ENCODE measurements at places on chromosomes 2 and 18.
A peak's percentile ranks its signal among the peaks of the same experiment; 100 is the strongest.

DNA sequence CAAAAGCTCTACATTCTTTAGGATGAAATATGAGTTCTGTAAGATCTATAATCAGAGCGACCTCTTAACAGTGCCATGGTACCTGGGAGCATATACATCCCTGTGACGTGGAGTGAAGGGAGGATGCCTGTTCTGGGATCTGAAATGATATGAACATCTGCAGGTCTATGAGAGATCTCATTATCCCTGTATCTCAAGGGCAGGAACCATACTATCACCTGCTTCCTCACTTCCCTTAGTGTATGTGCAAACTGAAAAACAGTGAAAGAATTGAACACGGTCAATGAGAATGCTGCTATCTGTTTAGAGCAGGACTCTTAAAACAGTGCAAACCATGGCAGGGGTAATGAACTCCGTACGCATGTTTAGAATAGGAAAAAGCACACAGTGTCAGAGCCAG lies 364.0 kb downstream of the LPIN1 start:
- H3K4me3 ChIP-seq, result no peak overlapping the region
- H3K36me3 ChIP-seq, result no peaks in the 10 kb centered on the region
- H3K27me3 ChIP-seq, result no peaks in the 10 kb centered on the region
- DNase-seq, result no peak
- H3K4me1 ChIP-seq, result no peaks in the 10 kb centered on the region
- H3K27ac ChIP-seq, result no peak overlapping the region

DNA sequence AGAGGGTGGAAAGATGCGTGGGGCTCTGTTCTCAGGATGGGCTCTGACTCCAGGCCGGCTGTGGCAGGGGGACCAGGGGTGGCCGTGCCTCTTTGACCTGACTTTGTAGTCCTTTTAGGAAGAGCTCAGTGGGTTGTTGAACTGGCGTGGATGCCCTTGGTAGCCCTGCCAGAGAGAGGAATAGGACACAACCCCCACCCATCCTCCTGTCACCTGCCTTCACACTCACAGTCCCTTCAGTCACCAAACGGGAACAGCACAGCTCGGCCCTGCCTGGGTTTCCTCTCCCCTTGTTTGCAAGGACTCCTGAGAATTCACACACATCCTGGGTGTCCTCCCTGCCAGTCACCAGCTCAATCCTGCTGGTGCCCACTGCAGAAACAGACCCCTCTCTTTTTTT lies 20.1 kb upstream of the MRPL33 start:
- no peaks in the 10 kb centered on the region for H3K36me3 ChIP-seq
- H3K4me3 ChIP-seq, result no peak overlapping the region
- H3K4me1 ChIP-seq, result no peaks in the 10 kb centered on the region
- no peaks in the 10 kb centered on the region for H3K27me3 ChIP-seq

- no peaks in the 10 kb centered on the region for H3K27me3 ChIP-seq
- H3K4me1 ChIP-seq, result no peaks in the 10 kb centered on the region
- H3K4me3 ChIP-seq, result no peak overlapping the region
- no peak for DNase-seq
Measured at GRCh38 chr2:35462226-35462998, 893.2 kb upstream of the CRIM1 start.

DNA sequence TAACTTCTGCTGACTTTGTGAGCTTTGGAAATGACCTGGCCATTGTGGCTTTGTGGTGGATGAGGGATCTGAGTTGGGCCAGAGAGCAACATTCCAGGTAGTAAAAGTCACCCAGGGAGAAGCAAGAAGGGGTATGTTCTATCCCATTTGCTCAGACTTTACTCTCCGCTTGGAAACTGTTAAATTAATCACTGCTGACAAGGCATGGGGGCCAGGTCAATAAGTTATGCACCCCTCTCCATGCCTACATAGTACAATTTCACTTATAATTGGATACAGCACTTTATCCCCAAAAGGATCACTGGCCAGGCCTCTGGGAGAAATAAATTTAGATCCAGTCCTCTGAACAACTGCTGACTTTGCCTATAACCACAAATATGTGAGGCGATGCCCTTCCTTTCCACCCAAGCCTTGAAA lies 92.1 kb downstream of the RPRM start:
- H3K4me3 ChIP-seq, result no peak overlapping the region
- H3K27me3 ChIP-seq, result no peaks in the 10 kb centered on the region
- no peaks in the 10 kb centered on the region for H3K4me1 ChIP-seq
- DNase-seq, result no peak
- H3K27ac ChIP-seq, result peak overlapping the region; percentile 59
- no peaks in the 10 kb centered on the region for H3K36me3 ChIP-seq

DNA sequence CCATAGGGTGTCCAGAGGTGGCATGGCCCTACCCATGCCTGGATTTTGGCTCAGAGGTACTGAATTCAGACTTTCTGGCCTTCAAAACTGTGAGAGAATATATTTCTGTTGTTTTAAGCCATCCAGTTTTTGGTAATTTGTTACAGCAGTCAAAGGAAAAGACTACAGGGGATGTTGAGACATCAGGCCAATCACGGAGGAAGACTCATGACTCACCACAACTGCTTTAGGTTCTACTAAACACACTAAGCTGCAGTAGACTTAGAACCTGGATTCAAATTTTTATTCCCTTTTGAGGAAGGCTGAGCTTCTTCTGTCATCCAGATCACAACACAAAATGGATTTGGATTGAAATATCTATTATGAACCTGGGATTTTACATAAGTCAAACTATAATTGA lies 12.0 kb upstream of the C2orf66 start:
- H3K27me3 ChIP-seq, result no peaks in the 10 kb centered on the region
- H3K27ac ChIP-seq, result no peak overlapping the region
- no peak for DNase-seq
- no peak overlapping the region for H3K4me3 ChIP-seq
- H3K4me1 ChIP-seq, result no peaks in the 10 kb centered on the region
- H3K36me3 ChIP-seq, result no peaks in the 10 kb centered on the region

- DNase-seq, result no peak
- peaks cover under 1% of the 10 kb centered on the region for H3K4me1 ChIP-seq
- no peaks in the 10 kb centered on the region for H3K27me3 ChIP-seq
- no peak overlapping the region for H3K4me3 ChIP-seq
- peak overlapping the region; percentile 65 for H3K27ac ChIP-seq
Measured at GRCh38 chr2:105796131-105796638, 51.5 kb downstream of the NCK2 start.
